ENCODE measurements at places on chromosomes 12 and 14.

- no peak for DNase-seq
Measured at GRCh38 chr14:83071888-83072501, 1538.3 kb upstream of the SEL1L start.

DNA sequence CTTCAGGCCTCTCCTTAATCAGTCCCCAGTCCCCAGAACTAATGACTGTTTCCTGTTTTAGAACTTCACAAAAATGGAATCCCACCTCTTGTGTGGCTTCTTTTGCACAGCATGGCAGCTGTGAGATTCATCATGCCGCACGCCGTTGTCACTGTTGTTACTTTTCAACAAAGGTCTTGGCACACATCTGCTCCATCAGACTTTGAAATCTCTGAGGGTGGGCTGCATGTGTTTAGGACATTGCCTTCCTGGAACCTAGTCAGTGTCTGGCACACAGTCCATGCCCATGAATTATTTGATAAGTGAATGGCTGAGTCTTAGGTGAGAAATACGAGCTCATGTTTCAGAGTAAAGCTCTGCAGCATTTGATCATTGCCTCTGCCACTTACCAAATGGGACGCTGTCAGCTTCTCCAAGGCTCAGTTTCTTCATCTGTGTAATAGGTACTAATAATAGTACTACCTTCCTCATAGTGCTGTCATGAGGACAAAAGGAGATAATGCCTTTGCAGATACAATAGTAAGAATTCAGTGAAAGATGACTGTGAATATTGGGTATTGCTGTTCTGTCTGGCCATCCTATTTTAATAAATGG is 90.4 kb downstream of the SRRM4 start:
- no peak for DNase-seq

DNA sequence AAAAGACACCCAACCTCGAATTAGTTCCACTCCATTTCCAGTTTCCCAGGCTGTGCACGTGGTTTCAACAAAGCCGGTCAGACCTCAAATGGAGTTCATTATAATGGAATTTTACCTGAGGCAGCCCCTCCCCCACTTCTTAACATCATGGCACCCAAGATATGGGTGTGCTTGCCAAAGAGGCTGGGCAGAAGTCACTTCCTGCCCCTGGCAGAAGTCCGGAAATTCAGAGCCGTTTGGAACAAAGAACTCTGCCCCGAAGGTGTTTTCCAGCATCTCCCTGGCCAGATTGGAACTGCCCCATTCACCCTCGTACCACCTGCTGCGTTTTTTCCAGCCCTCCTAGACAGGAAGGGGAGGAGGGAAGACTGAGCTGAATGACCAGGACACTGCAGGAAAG is 8.2 kb downstream of the VDR start:
- DNase-seq: no peak

DNA sequence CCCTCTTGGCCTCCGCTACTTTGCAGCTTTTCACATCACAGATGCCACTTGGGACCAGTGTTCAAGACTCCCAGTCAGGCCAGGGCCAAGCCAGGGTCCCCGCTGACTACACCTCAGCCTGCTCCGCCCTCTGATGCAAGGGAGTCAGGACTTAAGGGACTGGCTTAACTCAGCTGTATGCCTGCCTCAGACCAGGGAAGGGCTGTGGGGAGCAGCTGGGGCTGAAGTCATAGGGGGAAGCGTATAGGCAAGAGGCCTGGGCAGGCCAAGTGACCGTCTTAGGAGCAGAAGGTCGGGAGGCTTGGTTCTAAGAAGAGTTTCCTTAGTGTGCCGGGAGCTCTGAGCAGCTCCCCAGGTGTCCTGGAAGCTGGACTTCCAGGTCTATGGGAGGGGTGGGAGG is 21.9 kb downstream of the KDM2B start:
- no peak for DNase-seq

GRCh38 chr14:75915045-75915444 is 66.8 kb downstream of the TGFB3 start:
- no peak for DNase-seq

DNA sequence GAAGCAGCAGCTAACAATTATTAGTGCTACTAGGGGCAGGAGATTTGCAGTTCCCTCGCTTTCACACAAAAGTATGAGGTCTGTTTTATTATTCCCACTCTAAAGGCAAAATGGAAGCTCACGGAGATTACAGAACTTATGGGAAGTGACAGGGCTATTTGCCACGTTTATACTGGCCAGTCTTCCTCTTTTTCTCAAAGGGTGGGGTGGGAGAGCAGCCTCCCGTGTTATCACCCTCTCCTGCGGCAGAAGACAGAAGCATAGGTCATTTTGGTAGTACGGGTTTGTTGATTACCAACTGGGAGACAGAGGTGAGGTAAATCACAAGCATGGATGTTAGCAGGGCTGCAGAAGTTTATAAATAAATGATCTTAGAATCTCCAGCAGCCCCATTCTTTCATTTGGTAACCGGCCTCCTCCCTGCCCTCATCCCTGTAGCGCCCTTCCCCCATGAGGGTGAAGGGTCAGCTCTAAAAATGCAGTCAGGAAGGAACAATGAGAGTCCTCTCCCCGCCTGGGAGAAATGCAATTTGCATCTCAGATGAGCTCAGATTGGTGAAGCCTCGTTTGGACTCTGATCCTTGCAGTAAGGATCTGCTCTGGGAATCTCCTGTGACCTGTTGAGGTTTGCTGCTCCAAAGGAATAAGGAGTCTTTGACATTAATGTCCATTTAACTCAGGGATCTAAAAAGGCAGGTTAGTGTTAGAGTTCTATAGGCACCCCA is 44.7 kb upstream of the SINHCAF start:
- DNase-seq: no peak

GRCh38 chr14:35883677-35884293 is 57.6 kb downstream of the BRMS1L start:
- peak; percentile 63 for DNase-seq

GRCh38 chr12:120719496-120720233 is 6.0 kb upstream of the ACADS start:
- no peak for DNase-seq

- DNase-seq: peak; percentile 55
Measured at GRCh38 chr12:110088936-110089335, 35.2 kb upstream of the IFT81 start.

DNA sequence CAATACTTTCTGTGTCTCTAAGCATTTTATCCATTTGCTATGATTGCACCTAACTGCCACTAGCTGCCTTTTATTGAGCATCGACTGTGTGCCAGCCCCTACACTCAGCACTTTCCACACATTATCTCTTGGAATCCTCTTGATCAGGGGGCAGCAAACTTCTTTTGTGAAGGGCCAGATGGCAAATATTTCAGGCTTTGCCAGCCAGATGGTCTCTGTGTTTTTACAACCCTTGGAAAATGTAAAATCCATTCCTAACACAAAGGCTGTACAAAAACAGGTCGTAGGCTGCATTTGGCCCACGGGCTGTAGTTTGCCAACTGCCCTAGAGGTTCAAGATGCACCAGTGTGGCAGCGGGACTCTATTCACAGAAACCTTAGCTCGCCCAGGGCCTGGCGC is 19.5 kb downstream of the FOXN4 start:
- DNase-seq: no peak

DNA sequence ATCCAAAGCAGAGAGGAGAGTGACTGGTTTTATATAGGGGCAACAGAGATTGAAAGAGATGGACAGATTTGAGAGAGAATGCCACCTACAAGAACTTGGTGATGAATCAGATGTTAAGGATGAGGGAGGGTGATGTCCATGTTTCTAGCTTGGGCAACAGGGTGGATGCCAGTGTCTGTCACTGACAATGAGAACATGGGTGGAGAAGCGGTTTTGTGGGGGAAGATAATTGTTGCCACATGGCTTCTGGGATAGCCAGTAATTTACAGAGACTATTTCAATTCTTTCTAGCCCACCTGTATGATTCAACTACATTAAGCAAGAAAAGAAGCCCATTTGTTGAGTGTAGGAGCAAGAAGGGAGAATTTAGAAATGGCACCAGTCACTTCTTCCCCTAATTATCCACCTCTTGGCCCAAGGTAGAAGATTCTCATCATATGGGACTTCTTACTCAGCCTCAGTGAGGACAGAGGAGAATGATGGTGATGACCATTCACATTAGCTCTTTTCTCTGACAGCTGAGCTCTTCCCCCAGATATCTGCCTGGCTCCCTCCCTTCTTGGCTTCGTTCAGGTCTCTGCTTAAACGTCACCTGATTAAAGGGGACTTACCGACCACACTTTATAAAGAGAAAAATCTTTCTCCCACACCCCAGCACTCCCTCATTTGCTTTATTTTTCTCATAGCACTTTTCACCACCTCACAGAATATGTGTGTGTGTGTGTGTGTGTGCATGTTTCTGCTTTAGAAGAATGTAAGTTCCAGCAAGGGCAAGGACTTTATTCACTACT is 117.8 kb downstream of the DUSP6 start:
- DNase-seq: no peak

GRCh38 chr12:5966486-5967095 is 21.5 kb upstream of the ANO2 start:
- no peak for DNase-seq

DNA sequence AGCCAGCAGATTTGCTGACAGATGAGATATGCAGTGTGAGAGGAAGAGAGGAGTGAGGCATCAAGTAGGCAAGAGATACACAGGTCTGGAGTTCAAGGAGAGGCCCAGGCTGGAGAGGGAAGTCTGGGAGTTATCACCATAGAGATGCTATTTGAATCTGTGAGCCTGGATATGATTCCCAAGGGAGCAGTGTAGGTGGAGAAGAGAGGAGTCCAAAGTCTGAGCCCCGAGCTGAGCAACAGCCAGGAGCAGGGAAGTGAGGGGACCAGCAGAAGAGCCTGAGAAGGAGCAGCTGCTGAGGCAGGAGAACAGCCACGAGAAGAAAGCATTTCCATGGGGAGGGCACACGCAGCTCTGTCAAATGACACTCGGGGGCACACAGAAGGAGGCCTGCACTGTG is 20.2 kb upstream of the NXPH4 start:
- DNase-seq: no peak

DNA sequence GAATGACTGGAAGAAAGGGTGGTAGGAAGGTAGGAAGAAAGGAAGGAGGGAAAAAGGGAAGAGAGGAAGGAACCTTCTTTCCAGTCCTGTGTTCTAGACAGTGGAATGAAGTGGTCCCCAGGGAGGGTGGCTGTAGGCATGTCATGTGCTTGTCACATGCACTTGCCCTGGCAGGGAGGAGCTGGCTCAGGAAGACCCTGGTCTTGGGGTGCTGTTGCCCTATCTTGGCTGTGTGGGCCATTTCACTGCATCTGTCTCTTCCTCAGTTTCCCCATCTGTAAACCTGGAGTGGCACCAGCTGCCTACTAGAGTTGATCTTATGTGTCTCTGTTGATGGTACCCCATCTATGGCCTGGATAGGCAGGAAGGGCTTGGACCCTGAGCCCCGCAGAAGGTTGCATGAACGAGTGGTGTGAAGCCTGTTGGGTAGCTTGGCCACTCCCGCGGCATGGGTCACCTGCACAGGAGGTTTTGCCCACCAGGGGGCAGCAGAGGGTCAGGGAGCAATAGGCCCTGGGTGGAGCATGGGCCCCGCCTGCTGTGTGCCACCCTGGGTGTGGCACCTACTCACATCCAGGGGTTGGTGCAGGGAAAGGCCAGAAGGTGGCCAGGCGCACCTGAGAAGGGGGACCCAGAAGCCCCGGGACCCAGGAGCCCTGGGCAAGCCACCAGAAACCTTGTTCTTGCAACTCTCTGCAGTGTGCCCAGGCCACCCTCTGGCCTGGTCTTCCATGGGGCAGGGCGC is 25.1 kb downstream of the MEG3 start:
- peak; percentile 16 for DNase-seq

DNA sequence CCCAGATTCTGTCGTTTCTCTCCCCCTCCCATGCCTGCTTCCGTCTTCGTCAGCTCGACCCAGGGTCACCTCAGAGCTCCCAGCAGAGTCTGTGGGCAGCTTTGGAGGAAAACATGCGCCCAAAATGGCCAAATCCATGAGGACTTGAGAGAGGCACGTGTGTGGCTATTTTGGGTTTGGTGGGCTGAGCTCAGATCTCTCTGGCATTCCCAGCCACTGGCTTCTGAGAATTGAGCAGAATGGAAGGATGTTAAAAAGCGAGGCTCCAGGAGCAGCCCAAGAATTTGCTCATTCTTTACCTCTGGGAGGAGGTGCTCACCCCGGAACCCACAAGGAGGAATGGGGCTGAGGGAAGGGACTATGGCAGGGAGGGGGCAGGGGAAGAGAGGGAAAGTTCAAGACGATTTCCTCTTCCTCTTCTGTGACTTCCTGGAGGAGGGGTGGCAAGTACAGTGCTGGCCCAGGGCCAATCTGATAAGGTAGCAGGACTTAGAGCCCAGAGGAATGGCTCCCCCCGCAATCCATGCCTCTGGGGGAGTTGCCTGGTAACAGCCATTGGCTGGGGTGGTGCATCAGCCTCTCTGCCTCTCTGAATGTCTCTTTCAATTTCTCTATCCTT is 20.1 kb downstream of the TSPAN9 start:
- DNase-seq: no peak

- no peak for DNase-seq
Measured at GRCh38 chr14:35158951-35159653, 36.8 kb downstream of the PRORP start.

DNA sequence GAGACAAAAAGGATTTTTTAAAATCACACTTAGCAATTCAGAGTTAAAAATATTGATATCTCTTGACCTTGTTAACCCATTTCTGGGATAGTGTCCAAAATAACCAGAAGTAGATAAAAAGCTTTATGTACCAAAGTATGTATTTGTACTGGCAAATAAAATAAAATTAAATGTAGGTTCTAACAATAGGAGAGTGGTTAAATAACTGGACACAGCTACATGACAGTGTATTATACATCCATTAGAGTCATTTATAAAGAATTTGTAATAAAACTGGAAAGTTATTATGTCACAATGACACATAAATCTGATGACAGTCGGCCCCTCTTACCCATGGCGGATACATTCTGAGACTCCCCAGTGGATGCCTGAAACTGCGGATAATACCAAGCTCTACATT is 34.0 kb downstream of the BMAL2 start:
- DNase-seq: no peak

DNA sequence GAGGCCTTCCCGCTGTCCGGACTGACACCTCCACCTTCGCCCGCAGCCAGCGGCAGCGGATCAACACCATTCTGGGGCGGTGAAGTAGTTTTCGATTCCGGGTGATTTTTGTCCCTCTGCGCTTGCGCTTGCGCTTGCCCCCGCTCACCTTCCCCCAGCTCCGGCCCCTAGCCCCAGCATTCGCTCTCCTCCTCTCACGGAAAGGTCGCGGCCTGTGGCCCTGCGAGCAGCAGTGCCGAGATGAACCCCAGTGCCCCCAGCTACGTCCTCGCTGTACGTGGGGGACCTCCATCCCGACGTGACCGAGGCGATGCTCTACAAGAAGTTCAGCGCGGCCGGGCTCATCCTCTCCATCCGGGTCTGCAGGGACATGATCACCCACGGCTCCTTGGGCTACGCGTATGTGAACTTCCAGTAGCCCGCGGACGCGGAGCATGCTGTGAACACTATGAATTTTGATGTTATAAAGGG is 22.7 kb upstream of the SRGAP1 start:
- no peak for DNase-seq
